ENCODE measurements at places on chromosomes 2 and 18.

GRCh38 chr2:199452260-199452990, 5.3 kb downstream of the SATB2 start:
- DNase-seq: no peak

DNA sequence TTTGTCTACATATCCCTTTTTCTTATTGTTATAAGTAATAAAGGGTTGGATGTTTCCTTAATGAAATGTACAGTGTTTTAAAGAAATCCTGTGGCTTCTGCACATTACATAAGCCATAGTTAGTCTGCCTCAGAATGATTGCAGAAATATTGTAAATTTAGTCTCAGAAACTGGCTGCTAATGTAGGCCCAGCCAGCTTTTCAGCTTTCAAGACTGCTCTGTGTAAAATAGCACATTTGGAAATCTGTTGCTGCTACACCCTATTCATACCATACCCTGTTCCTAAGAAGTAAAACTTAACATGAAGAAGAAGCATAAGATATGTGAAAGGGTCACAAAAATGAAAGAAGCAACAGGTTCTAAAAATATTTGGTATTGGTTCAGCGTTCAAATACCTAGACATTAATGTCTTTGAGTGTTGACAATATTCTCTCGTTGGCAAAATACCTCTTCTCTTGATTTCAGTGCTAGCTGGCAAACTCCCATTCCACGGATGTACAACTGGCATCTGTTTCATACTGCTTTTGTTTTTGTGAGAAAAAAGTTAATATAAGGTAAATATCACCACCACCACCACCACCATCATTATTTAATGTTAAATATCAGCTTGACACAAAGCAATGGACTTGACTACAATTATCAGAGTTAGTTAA, 19.2 kb upstream of the NCKAP1 start:
- DNase-seq: no peak

GRCh38 chr2:88006912-88007439, 9.4 kb downstream of the RNU2-63P start:
- no peak for DNase-seq

DNA sequence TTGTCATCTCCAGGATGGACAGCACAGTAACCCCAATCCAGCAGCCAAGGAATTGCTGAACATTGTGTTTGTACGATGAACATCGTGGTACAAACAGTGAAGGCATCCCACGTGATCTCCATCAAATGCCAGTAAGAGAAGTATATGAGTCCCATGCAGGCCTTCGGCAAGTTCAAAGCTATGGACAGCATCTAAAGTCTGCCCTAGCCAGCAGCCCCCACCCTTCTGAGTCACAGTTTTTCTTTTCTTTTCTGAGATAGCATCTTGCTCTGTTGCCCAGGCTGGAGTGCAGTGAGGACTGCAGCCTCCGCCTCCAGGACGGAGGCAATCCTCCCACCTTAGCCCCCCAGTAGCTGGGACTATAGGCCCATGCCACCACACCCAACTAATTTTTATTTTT, 71.0 kb upstream of the SRD5A2 start:
- DNase-seq: no peak

GRCh38 chr2:188519136-188519535, 227.5 kb downstream of the GULP1 start:
- peak; percentile 41 for DNase-seq

DNA sequence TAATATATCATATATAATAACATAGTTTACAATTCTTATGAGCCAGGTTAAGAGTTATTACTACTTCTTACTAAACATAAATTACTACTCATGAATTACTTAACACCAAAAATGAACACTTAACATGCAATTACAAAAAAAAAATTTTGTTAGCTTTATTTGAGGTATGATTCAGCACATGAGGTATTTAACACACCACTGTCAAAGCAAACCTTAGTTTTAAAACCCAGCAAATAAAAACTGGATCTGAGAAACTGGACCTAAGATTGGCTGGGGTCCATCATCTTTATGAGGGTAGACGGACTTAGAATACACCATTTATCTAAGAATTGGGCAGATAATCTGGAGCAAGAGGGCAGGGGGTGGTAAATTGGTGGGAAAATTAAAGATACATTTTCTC, 81.8 kb upstream of the CREB1 start:
- peak; percentile 29 for DNase-seq

- DNase-seq: peak; percentile 9
These were observed 22.8 kb upstream of the ADNP2 start for GRCh38 chr18:80086281-80086680.

DNA sequence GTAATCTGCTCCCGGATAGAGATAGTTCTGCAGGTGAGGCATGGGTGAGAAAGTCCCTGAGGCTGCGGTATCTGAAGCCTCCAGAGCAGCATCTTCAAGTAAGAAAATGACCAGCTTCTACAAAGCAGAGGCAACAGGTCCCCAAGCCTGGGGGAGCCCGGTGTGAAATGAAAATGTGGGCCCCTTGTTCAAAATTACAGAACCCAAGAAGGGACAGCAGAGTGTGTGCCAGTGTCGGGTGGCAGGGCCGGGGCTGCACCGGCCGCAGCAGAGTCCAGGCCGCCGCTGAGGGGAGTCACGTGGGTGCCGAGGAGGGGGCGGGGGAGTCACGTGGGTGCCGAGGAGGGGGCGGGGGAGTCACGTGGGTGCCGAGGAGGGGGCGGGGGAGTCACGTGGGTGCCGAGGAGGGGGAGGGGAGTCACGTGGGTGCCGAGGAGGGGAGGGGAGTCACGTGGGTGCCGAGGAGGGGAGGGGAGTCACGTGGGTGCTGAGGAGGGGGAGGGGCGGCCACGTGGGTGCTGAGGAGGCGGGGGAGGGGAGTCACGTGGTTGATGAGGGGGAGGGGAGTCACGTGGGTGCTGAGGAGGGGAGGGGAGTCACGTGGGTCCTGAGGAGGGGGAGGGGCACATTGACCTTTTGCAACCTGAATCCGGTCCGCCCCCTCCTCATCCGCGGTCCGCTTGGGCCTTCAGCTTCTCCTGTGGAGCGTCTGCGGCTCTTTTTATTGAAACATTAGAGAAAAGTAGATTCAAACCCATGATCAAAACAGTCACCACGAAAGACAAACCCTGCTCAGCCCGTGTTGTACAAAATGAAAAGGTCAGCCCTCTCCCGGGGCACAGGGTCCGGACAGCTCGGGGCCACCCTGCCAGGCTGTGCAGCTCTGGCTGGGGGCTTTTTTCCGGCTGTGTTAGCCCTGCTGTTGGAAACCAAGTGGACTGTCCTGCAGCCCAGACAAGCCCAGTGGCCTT, 10.4 kb downstream of the COLEC11 start:
- DNase-seq: peak; percentile 48

DNA sequence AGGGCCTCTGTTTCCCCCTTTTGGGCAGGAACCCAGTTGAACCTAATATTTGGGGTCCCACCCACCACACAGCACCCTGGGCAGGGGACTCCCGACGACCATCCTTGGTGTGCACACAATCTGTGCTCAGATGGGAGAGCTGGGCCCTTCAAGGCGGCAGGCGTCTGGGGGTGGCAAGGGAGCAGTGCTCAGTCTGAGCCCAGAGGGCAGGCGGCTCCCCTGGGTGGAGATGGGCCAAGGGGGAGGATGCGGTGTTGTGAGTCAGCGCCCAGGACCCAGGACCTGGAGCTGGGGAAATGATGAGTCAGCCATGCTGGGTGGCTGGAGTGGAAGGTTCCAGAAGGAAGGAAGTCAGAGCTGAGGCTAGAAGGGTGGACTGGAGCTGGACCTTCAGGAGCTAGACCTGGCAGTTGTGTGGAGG, 3.8 kb downstream of the PROM2 start:
- peak; percentile 94 for DNase-seq

DNA sequence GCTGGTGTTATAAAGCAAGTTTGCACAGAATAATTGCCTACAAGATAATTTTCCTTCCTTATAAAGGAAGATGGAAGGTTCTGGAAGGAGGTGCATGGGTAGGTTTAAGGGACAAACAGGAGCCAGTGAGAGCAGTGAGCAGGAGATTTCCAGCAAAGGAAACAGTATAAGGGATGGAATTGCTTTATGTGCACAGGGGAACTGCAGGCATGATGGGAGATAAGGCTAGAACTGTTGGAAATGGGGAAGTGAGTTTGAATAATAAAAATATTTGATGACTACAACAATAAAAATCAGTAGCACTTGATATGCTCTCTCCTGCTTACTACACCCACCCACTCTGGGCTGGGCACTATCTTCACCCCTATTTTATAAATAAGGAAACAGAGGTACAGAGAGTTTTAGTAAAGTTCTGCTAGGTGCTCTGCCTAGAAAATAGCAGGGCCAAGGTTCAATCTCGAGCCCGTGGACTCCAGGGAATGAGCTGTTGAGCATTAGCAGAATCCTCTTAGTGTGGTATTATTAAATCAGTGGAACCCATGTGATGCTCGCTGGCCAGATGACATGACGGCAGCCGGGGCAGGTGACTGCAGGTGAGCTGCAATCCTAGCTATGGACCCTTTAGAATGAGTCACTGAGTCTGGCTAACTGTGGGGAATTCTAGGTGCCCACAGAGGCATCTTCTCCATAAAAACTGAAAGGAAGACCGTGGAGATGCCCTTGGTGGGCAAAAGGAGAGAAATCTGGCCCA, 302.5 kb downstream of the PIEZO2 start:
- no peak for DNase-seq

- DNase-seq: no peak
These were observed 1083.8 kb upstream of the NRXN1 start for GRCh38 chr2:52115750-52116149.

DNA sequence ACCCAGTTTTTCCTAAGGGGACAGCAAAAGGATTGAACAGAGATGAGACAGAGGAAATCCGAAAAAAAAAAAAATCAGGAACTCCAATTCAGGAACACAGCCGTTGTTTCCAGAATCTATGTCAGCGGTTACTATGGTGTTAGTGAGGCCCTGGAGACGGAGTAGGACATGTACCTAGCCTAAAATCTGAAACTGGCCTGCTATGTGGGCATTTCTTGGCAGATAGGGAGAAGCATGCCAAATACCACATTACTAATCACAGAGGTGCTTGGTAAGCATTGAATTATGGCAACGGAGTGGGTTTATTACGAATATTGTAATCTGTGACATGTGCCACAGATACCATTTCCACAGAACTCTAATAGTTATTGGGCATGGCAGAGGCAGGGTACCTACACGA, 530.6 kb downstream of the CCDC85A start:
- DNase-seq: no peak

GRCh38 chr18:55552526-55553189, 35.3 kb downstream of the TCF4 start:
- DNase-seq: no peak

DNA sequence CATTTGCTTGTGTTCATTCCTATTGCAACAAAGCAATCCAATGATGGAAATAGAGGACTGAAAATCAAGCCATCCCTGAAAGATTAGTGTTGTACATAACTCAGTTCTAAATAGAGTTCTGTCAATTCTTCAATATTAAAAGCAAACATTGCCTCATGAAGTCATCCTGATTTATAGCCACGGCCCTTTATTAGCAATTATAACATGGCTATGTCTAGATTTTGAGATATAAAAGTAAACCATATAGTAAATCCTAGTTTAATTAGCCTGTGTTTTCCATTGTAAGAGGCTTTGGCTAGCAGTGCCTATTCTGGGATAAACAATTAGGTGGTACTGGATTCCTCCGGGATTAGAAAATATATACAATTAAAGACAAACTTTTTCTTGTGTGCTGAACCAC, 33.2 kb upstream of the VIT start:
- DNase-seq: no peak

DNA sequence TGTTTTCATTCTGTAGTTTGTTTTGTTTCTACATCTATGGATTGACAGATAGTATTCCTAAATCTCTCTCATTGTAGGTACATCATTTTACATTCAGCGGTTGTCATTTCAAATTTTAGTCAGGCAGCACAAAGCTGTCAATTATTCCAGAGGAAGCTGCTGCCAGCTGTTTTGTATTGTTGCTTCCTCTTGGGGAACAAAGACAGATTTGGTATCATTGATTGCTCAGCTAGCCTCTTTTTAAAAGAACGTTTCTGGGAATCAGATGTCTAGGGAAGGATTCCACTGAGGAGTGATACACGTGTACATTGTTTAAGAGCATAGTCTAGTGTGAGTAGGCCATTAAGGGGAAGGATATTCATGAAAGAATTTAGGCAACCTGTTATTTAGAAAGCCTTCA, 145.8 kb downstream of the AGPS start:
- DNase-seq: no peak

- no peak for DNase-seq
These were observed 435.7 kb upstream of the SETBP1 start for GRCh38 chr18:44245019-44245418.

DNA sequence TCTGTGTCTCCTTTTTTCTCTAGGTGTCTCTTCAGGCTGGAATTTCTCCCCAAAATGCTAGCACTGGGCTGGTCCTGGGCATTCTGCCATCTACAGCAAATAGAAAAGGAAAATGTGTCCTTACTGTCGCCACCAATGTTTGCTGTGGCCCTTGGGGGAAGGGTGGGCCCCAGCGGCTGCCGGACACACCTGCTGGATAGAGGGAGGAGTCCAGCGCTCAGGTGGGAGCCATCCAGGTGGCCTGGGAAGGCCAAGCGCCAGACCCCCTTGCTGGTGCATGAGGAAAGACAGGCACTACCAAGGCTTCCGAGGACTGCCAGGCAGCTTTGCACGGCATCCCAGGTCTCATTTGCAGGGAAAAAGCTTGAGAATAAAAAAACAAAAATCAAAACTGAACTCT, 147.7 kb upstream of the GATA6 start:
- no peak for DNase-seq

GRCh38 chr2:170157025-170157684, 20.8 kb upstream of the MYO3B start:
- DNase-seq: peak; percentile 87

- DNase-seq: no peak
These were observed 77.1 kb downstream of the SMAD4 start for GRCh38 chr18:51107082-51107481.

DNA sequence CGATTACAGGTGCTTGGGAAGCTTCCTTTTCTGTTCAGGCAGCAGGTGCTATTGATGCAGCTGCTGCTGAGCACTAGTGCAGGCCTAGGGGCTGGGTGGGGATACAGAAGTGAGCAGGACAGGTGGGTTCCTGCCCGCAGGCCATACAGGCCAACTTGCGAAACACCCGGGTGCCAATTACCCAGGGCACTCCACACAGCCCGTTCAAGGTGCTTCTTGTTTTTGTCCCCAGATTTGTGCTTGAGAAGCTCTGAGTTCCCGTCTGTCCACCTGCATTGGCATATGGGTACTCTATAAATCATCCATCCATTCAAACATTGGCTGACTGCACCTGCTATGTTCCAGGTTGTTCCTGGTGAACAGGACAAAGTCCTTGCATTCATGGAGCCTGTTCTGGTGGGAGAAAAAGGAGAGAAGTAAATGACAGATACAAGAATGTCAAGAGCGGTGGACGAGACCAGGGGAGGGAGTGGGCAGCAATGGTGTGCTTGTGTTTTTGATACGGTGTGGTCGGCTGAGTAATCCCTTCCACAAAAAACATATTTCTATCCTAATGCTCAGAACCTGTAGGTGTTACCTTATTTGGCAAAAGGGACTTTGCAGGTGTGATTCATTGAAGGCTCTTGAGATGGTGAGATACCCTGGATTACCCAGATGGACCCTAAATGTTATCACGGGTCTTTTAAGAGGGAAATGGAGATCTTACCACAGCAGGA, 31.4 kb downstream of the SH3BP4 start:
- DNase-seq: no peak

- peak; percentile 65 for DNase-seq
These were observed 46.6 kb upstream of the TCF4 start for GRCh38 chr18:55634545-55634944.
